ENCODE measurements at places on chromosomes 7 and 10.

GRCh38 chr10:21260506-21261149 lies 264.9 kb downstream of the SKIDA1 start:
- DNase-seq: no peak

DNA sequence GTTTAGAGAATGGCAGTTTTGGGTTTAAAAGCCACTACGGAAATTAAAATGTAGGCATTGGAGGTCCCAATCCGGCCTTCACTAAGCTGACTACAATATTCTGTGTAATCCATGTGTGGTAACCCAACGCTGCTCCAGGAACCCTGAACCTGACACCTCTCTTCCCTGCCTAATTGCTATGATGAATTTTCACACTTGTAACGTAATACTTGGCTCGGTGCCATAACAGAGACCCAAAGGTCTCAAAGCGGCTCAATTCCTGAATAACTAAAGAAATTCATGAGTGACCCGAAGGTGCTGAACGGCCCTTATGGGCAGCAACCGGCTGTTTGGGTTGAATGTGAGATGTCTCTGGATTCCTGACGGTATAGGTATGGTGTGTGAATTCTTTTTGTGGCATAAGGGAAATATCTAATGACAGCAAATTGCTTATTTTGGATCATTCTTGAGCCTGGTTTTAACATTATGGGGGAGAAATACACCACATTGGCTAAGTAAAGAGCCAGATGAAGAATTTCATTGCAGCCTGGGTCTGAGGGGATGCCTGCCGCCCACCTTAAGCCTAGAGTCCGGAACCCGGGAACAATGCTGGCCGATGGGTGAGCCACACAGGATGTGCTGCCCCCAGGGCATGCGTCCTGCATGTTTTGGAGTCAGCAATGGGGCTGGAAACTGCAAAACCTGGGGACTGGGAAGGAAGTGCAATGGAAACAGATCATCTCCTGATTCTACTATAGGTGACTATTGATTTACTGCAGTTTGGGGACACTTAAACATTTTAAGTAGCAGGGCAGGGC lies 69.7 kb upstream of the FZD8 start:
- DNase-seq: no peak

- DNase-seq: peak; percentile 67
These were observed 12.3 kb downstream of the STX1A start for GRCh38 chr7:73707045-73707631.

DNA sequence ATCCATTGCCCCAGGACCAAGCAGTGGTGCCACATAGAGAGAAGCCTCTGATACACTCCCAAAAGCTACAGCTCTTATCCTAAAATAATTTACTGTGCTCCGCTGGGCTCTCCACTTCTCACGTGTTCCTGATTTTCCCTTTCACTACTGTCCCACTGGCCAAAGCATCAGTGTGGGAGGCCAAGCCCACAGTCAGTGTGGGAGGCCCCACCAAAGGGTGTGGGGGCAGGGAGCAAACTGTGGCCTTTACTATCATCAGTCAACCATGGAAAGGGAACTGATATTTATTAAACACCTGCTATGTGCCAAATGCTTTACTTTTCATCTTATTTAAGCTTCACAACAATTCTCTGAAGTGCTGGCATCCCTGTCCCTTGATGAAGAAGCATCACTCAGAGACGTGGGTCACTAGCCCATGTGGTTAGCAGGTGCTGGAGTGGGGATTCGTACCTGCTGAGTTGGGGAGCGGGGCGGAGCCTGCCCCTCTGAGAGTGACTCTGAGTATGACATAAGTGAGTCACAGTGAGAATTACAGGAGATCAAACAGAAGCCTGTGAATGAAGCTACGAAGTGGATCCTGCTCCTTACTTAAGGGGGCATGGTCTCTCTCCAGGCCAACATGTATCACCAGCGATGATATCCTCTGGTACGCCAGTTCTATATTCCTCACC lies 50.4 kb downstream of the PYROXD2 start:
- DNase-seq: no peak

GRCh38 chr7:74193913-74194312 lies 15.9 kb upstream of the LAT2 start:
- no peak for DNase-seq

DNA sequence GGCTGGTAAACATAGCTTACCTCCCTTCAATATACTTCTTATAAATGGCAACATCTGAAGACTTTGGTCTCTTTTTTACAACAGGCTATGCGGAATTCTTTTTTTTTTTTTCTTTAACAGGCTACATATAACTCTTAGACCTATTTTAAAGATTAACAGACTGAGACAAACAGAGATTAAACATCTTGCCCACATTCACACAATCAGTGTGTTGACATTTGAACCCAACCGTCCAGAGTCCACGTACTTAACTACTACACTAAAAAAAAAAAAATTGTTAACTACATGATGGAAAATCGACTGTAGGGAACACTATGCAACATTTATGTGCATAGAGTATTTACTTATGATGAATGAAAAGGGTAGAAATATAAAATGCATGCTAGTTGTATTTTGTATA lies 298.5 kb downstream of the ELMO1 start:
- no peak for DNase-seq

DNA sequence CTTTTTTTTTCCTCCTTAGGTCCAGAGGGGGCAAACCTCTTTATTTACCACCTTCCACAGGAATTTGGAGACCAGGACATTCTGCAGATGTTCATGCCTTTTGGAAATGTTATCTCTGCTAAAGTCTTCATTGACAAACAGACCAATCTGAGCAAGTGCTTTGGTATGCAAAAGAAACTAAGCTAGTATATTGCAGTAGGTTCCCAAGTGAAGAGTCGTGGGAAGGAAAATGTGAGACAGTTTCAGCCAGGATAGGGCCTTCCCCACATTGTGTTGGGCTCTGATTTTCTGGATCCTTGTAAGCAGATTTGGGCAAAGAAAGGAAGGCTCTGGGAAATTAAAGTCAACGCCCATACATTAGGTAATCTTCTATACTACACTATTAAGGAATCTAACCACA lies 285.6 kb downstream of the USP6NL start:
- DNase-seq: no peak
